ENCODE measurements at places on chromosomes 2 and 18.
A peak's percentile ranks its signal among the peaks of the same experiment; 100 is the strongest.

GRCh38 chr18:37207343-37207742 lies 358.3 kb downstream of the CELF4 start:
- DNase-seq: no peak

GRCh38 chr2:104432991-104433390 lies 420.9 kb upstream of the POU3F3 start:
- no peak for DNase-seq

DNA sequence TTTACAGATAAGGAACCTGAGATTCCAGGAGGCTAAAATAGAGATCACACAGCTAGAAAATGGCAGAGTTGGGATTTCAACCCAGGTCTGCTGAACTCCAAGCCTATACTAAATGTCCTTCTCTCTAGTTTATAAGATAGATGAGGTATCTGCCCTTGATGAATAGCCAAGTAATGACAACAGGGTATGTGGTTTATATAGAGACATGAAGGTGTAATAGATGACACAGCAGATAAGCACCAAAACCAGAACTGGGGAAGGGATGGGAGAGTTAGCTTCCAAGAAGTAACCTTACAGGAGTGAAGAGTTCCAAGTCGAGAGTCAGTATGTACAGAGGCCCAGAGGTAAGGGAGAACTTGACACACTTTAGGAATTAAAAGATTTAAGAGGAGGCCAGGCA lies 104.7 kb upstream of the UBXN4 start:
- no peak for DNase-seq

- DNase-seq: no peak
Measured at GRCh38 chr2:20649576-20649975, 1.3 kb downstream of the HS1BP3 start.

DNA sequence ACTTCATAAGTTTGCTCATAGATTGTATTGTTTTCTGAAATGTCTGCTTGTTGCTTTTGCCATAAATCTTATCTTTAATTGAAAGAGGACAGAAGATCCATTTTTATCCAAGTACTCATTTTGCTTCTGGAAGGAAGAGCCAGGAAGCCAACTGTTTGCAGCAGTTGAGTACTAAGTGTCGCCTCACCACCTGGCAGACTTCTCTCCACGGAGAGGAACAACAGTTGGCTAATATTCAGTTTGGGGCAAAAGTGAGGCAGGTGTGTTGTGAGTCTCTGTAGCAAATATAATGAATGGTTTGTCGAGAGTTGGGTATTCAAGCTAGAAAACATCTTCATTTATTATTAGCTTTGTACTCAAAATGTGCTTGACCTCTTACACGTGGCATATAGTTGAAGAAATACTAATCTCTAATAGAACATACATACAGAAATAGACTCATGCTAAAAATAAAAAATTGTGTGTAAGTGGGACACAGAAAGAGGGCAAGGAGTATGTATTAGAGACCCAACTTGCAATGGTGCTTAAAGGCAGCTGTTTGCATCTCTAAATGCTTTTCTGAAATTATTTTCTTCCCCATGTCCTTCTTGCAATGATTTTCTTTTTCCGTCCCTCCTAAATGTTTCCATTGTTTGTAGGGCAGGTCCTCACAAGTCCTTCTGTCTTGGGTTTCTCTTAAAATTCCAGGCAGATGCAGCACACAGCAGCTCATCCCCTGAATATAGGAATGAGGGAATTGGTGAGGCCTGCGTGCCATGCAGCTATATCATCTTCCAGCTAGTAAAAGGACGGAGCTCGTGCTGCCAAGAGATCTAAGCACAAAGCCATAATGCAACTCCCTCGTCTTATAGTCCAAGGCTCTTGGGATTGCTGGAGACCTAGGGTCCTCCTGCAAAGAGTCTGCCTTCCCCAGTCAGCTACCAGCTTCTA lies 44.8 kb upstream of the MAP3K20 start:
- no peak for DNase-seq

- no peak for DNase-seq
Measured at GRCh38 chr2:198097630-198098029, 293.2 kb downstream of the PLCL1 start.

- no peak for DNase-seq
Measured at GRCh38 chr2:28772351-28772750, 20.7 kb downstream of the PPP1CB start.

DNA sequence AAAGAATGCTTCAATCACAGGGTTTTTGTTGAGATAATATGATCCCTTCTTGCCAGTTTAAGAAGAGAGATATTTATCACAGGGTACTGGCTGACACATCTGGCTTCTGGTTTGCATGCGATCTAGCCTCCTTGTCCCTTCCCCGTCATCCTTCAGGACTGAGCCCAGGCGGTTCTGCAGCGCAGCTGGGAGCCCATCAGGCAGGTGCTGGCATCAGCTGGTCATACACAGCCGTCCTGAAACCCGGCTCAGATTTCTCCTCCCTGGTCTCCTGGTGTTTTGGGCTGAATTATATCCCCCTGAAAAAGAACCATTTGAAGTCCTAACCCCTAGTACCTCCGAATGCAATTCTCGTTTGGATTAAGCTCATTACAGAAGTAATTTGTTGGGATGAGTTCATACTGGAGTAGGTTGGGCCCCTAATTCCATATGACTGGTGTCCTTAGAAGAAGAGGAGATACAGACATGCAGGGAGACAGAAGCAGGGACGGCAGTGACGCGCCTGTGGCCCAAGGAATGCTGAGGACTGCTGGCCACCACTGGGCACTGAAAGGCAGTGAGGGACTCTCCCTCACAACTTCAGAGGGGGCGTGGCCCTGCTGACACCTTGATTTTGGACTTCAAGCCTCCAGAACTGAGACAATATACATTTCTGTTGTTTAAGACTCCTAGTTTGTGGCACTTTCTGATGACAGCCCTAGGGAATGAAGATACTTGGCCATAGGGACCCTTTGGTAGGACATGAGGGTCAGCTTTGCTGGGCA lies 83.9 kb upstream of the ODC1 start:
- no peak for DNase-seq

GRCh38 chr18:75089748-75090327 lies 119.1 kb downstream of the PTGR3 start:
- DNase-seq: no peak

- no peak for DNase-seq
Measured at GRCh38 chr2:63765117-63765516, 76.6 kb upstream of the UGP2 start.

- DNase-seq: no peak
Measured at GRCh38 chr18:68839701-68840100, 41.8 kb downstream of the CCDC102B start.

- peak; percentile 82 for DNase-seq
Measured at GRCh38 chr18:1018181-1018681, 113.6 kb downstream of the ADCYAP1 start.

DNA sequence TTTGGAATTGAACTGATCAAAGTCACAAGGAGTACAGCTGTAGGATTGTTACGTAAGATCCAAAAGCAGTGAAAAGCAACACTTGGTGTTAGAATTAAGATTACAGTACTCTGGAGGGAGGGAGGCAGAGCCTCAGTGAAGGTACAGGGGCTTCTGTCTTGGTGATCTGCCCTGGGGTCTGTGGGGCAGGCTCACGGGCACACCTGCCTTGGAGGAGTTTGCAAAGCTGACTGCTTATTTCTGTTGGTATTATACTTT lies 114.9 kb downstream of the NCK2 start:
- DNase-seq: no peak

- DNase-seq: no peak
Measured at GRCh38 chr2:202643012-202643858, 8.5 kb downstream of the FAM117B start.

- DNase-seq: no peak
Measured at GRCh38 chr2:16588565-16588964, 77.1 kb downstream of the CYRIA start.

DNA sequence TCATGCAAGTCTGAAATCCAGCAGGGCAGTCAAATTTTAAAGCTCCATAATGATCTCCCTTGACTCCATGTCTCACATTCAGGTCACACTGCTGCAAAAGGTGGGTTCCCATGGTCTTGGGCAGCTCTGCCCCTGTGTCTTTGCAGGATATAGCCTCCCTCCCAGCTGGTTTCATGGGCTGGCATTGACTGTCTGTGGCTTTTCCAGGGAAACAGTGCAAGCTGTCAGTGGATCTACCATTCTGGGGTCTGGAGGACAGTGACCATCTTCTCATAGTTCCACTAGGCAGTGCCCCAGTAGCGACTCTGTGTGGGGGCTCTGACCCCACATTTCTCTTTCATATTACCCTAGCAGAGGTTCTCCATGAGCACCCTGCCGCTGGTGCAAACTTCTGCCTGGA lies 220.6 kb upstream of the COPS8 start:
- no peak for DNase-seq

GRCh38 chr2:39379643-39380524 lies 57.2 kb downstream of the MAP4K3 start:
- peak; percentile 76 for DNase-seq

DNA sequence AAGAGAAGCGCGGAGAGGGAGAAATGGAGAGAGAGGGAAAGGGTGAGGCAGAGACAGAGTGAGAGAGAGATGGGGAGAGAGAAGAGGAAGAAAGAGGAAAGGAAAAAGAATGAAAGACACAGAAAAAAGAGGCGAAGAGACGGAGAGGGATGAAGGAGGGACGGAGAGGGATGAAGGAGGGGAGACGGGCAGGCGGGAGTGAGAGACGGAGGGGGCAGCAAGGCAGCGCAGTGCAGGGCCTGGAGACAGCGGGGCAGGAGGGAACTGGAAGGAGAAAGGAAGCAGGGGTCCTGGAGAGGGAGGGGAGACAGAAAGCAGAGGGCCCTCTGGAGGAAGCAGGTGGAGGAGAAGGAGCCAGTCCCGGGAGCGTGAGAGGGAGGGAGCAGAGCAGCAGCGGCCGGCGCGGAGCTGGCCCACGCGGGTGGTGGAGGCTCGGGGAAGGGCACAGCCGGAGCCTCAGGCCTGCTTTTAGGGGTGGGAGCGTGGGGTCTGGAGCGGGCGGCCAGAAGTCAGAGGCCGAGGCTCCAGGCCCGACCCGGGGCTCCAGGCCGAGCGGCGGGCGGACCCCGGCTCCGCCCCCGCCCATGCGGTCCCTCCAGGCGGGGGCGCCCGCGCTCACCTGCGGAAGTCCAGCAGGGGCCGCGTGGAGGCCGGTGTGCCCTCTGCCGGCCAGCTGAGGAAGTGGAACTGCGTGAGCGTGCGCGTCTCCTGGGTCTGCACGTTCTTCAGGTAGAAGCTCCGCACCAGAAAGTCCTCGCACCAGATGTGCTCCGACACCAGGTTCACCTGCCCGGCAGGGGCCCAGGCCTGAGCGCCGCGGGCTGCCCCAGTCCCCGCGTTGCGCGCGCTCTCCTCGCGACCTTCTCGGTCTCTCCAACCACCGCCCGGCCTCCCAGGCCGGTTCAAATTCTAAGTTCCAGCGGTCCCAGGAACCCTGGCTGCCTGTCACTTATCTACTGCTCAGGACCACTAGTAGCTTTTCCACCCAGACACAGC lies 14.5 kb downstream of the PTPRN start:
- peak; percentile 94 for DNase-seq

- no peak for DNase-seq
Measured at GRCh38 chr18:27277554-27277953, 92.4 kb upstream of the CHST9 start.

DNA sequence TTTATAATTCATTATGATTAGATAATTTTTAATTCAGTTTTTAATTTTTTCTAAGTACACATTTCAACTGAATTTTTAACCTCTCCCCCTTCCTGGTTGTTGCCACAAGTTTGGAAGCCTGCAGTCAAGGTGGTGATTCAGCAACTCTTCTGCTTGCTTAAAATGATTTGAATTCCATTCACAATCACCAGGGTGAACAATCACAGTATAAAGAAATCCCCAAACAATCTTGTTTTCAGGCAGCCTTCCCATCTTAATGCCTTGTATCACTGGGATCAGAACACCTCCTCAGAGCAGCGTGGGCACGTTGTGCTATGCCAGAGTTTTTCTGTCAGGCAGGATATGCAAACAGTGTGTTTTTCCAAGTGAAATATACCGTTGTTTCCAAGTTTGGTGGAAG lies 46.7 kb upstream of the BARD1 start:
- DNase-seq: no peak

DNA sequence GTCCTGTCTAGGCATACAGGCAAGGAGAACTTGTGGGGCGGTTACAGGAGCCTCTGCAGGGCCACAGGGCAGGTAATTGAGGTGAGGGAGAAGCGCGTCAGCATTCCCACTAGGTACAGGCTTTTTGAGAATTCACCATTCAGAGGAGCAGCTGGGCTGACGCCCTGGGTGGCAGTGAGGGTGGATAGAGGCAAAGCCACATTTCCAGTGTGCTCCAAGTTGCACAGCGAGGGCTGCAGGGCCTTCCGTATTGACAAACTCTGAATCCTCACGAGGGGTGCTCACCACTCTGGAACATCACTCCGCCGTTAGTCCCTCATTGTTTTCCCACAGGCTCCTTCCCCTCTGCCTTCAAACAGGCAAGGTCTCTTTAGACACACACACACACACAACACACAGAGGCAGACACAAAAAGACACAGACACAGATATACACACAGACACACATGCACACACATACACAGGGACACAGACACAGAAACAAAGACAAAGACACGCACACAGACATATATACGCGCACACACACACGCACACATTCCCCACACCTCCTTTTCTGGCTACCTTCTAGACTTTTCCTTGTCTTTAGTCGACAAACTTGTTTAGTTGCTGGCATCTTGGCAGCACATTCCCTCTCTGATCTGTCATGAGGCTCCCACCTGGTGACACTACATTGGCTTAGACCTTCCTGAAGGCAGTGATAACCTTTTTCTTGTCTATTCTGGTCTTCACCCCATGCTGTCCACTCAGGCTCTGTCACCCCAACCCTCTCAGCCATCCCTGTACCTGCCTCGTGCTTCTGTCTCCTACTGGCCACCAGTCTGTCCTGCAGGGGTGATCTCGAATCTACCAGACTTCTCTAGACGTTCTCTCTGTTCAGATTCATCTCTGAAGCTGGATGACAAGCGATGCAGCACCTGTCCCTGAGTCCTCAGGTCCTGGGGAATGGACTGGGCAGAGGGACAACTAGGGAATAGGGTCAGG lies 136.8 kb downstream of the ALPK2 start:
- DNase-seq: no peak

GRCh38 chr18:62066102-62066818 lies 120.6 kb downstream of the PIGN start:
- DNase-seq: no peak

- no peak for DNase-seq
Measured at GRCh38 chr2:66633631-66634030, 198.7 kb downstream of the MEIS1 start.

GRCh38 chr18:1050012-1050657 lies 145.5 kb downstream of the ADCYAP1 start:
- no peak for DNase-seq

DNA sequence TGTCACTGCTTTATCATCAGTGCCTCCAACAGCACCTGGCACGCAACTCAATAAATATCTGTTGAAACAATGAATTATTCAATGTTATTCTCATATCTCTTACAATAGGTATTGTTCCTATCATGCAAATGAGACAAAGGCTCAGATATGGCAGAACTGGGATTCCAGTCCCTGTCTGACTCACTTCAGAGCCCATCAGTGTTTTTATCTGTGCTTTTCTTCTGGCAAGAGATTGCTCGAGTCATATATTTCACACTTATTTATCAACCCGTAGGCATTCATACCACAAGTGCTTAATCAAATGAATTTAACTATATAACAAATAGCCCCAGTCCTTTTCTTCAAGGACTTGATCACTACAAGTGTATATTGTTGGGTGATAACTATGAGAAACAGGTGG lies 76.4 kb upstream of the TSPYL6 start:
- DNase-seq: no peak

GRCh38 chr2:204331988-204332387 lies 213.3 kb upstream of the PARD3B start:
- no peak for DNase-seq
